ENCODE measurements at places on chromosomes 16 and 17. TPM values are rescaled to one million over a fixed set of nuclear protein-coding genes. Genes with fewer than 3 reads are reported as not detected.

DNA sequence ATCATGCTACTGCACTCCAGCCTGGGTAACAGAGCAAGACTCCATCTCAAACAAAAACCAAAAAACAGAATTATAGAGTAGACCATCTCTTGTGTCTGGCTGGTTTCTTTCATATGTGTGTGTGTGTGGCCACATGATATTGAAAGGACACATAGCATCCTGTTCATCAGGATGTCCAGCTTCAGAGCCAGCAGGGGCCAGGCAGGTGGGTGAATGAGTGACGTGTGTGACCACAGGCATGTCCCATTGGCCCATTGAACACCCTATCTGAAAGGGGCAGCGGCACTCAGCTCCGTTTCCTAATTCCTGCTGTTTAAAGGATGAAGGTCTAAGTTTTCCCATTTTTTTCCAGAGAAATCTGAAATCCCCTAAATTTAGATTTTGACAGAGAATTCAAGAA lies 174.2 kb downstream of the PRKCB start:
- no peak for DNase-seq

DNA sequence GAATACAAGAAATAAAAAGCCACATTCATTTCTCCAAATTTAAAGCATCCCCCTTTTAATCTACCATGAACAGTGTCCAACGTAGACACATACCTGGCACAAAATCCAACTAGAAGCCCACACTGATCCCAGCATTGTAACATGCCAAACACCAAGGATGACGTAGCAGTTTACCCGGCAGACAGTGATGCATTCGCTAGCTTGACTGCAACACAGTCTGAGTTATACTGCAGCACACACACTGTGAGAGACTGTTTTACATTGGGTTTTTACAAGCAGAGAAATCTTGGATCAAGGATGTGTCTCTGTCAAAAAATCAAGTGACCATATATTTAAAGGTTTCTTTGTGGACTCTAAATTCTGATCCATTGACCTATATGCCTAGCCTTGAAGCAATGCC lies 74.5 kb upstream of the C17orf78 start:
- no peak for DNase-seq

DNA sequence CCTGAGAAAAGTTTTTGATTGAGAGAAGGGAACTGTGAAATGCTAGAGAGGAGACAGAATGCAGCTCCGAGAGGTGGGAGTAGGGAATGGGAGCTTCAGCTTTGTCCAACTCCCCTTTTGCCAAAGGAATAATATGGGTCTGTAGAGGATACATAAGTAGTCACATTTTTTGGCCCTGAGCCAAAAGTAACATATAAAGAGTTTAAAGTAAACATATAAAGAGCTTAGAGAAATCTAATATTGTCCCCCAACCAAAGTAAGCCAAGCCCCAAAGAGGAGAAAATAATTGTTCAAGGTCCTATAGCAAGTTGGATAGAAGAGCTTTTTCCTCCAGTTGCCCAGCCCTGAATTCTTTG lies 215.1 kb downstream of the TMEM114 start:
- DNase-seq = no peak

DNA sequence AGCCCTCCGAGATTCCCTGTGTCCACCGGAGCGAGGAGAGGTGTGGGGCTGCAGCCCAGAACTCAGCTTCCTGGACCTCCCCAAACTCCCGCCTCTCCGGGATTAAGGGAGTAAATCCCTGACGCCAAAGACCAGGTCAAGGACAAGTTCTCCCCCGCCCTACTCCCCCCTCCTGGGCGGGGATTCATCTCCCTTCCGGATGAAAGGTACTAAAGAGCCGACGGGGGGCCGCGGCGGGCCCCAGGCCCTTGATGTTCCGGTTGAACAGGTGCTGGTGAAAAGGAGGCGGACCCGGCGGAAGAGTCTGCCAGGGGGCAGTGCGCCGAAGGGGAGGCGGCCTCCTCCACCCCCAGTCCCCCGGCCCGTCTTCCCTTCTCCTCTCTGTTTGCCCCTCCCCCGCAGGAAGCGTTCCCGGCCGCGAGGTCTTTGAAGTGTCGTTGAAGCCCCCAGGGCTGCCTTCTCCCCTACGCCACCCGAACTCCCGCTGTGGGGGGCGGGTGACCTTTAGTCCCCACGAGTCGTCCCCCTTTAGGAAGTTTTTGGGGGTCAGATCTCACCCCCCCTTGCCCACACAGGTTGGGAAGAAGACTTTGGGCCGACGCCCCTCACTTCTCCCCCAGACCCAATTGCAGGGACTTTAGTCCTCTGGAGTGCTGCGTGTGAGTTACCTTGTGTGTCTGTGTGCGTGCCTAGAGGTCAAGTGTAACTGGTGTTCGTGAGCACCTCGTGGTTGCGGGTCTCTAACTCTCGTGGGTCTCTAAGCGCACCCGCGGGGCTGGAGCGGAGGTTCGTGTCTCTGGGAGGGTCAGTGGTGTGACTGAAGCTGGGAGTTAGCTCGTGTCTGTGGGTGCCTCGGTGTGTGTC lies 1.1 kb upstream of the MLLT6 start:
- DNase-seq = peak; percentile 64

DNA sequence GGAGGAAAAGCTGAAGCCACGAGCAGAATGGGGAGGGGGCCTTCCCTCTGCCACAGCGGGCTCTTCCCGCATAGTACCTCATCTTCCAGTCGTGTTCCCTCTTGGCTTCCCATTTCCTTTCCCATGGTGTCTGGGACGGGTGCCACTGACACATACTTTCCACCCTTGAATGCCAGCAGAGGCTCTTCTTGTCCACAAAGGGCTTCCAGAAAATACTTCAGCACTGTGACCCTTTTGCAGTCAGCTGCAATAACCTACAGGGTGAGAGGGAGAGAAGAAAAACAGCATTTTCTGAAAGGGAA lies 30.7 kb downstream of the HIC1 start:
- no peak for DNase-seq

- DNase-seq = peak; percentile 83
Measured at GRCh38 chr17:34637548-34638525, 58.5 kb downstream of the TMEM132E start.

- no peak for DNase-seq
Measured at GRCh38 chr16:69767459-69768229, 5.5 kb downstream of the WWP2 start.

Gene PLLP
- not detected for total RNA-seq

Gene KRTAP1-1
- total RNA-seq = not detected

DNA sequence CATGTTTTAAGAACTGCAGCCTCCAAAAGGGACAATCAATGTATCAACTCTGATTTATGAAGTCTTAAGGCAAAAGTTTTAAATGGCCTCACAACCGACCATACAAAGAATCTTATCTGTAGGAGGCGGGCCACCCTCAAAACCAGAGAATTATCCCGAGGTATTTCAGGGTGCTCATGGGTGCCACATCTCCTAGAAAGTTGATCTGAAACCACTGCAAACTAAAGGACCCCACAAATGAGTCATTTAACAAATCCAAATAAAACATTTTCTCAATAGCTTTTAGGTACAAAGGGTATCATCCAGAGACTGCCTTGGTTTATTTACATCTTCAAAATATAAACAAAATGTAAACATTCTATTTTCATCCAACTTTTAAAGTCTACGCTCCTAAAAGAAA lies 6.8 kb downstream of the ERN1 start:
- DNase-seq = no peak

Gene PABPN1L
- total RNA-seq = not detected

DNA sequence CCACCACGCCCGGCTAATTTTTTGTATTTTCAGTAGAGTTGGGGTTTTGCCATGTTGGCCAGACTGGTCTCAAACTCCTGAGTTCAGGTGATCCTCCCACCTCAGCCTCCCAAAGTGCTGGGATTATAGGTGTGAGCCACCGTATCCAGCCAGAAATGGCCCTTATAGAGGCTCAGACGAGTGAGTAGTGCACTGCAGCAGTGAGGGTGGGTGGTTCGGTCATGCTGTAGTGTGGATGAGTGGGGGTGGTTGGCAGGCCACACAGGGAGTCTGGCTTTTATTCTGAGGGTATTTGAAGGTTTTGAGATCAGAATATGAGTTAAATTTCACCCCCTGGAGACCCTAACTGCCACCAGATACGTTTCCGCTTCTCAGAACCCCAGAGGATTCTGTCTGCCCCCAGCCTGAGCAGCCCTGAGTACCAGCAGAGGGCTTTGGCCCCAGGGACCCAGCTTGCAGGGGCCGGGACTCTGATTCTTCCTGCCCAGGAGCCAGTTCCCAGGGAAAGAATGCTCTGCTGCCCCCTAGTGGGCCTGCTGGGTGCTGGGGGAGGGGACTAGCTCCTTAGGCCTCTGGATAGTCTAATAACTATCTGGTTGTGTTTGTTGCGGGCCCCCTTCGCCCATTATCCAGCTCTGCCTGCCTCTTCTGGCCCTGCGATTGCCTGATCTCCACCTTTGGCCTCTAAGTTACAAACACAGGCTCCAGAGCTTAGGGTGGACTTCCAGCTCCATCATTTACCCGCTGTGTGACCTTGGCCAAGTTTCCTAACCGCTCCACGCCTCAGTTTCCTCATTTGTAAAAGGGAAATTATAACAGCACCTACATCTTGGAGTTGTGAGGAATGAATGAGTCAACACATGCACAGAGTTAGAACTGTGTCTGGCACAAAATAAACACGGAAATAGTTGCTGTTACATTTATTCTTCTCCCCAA lies 2.0 kb downstream of the ZNF771 start:
- DNase-seq = peak; percentile 89

DNA sequence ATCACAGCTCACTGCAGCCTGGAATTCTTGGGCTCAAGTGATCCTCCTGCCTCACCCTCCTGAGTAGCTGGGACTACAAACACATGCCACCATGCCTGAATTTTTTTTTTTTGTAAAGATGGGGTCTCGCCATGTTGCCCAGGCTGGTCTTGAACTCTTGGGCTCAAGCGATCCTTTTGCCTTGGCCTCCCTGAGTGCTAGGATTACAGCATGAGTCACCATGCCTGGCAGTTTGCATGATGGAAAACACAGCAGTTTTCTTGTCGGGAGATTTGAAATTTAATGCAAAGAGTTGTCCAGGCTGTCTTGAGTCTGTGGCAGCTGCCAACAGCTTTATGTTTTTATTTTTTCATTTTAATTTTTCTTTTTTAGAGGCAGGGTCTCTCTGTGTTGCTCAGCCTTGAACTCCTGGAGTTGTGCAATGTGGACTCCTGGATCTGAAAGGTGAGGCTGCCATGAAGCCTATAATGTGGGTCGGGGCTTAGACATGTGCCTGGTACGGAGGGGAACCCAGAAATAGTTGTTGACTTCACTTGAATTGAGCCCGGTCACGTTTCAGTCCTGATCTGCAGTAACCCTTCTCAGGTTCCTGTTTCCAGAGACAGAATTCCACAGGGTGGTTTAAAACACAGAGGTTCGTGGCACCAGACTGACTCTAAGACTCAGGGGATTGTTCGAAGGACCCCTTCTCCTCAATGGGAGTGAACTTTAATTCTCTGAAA lies 18.7 kb downstream of the CD300A start:
- DNase-seq = no peak

Gene TMC8
- 454 TPM for total RNA-seq

- no peak for DNase-seq
Measured at GRCh38 chr16:21167929-21168602, 9.6 kb downstream of the LDAF1 start.

DNA sequence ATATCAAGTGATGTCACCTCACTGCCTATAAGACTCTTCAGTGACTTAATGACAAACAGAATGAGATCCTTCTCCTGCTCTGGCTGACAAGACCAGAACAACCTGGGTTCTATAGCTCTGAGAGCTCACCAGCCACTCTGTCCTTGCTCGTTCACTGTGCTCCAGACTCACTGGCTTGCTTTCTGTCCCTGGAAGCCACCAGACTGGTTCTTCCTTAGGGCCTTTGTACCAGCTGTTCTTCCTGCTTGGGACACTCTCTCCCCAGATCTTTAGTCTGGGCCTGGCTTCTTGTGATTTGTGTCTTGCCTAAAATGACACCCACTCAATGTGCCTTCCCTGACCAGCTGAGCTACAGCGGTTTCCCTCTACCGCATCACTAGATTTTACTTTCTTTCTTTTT lies 76.1 kb downstream of the FTO start:
- no peak for DNase-seq

Gene KCTD19
- total RNA-seq = not detected

- DNase-seq = no peak
Measured at GRCh38 chr17:2521257-2521656, 9.6 kb upstream of the METTL16 start.

GRCh38 chr17:79548116-79548515 lies 62.7 kb downstream of the RBFOX3 start:
- no peak for DNase-seq

Gene GPRC5B
- 0.42 TPM for total RNA-seq

Gene MYCBPAP
- total RNA-seq = 5.7 TPM

- no peak for DNase-seq
Measured at GRCh38 chr17:49691677-49692191, 13.8 kb upstream of the SPOP start.

GRCh38 chr16:3791701-3792100 lies 74.4 kb upstream of the TRAP1 start:
- DNase-seq = no peak

GRCh38 chr17:74274060-74274708 lies at the start of gene DNAI2:
Gene DNAI2, plus strand, starts transcription at chr17:74274234. Its CDS starts 7,584 bp downstream, at chr17:74281818.
- DNase-seq = peak; percentile 69

Gene INTS2
- 10.3 TPM for total RNA-seq

Gene CES3
- 0.74 TPM for total RNA-seq

Gene SLC47A1
- total RNA-seq = not detected

DNA sequence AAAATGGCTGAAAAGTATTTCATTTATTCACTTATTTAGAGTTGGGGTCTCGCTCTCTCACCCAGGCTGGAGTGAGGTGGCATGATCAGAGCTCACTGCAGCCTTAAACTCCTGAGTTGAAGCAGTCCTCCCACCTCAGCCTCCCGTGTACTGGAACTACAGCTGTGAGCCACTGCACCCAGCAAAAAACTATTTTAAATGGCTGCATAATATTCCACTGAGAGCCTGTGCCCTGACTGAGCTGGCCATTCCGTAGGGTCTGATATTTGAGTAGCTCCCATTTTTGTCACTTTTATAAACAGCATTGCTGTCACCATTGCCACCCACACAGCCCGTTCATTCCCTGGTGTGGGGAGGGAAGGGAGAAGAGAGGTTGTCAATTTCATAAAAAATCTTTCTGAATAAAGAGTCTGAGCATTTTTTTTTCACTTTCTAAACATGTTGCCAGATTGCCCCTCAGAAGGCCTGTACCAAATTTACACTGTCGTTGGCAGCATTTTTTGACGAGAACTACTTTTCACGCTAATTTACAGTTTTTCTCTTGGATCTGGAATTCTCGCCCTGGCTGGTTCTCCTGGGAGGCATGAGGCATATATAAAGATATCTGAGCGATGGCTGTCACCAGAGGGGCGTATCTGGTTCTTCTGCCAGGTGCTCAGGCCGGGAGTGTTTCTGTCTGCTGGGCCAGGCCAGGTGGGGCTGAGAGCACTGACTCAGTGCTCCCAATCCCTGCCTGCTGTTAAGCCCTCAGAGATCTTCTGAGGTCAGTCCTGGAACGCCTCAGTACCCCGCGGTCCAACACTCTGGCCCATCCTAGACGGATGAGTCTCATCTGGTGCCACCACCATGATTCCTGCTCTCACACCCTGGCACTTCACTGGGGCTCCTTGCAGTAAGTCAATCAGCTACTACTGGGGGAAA lies 7.2 kb upstream of the KIFC3 start:
- no peak for DNase-seq

Measured in CD4-positive, CD25-positive, alpha-beta regulatory T cell (primary cell).